ENCODE measurements at places on chromosomes 2 and 18. TPM values are rescaled to one million over a fixed set of nuclear protein-coding genes. Genes with fewer than 3 reads are reported as not detected.

Gene RBMS1
- total RNA-seq: 128 TPM

- DNase-seq: no peak
Measured at GRCh38 chr2:59288771-59289170, 1047.6 kb upstream of the FANCL start.

- peak; percentile 85 for DNase-seq
Measured at GRCh38 chr2:232521959-232522622, 1.9 kb downstream of the PRSS56 start.

Gene SERPINB4
- total RNA-seq: not detected

Gene MALL
- 5.4 TPM for total RNA-seq

Gene MORN2
- total RNA-seq: 9.2 TPM

GRCh38 chr18:56727399-56727798 is 76.2 kb downstream of the WDR7 start:
- DNase-seq: no peak

GRCh38 chr2:134522496-134523455 is 196.0 kb downstream of the TMEM163 start:
- DNase-seq: no peak

- DNase-seq: no peak
Measured at GRCh38 chr2:45585267-45585861, 25.7 kb downstream of the SRBD1 start.

DNA sequence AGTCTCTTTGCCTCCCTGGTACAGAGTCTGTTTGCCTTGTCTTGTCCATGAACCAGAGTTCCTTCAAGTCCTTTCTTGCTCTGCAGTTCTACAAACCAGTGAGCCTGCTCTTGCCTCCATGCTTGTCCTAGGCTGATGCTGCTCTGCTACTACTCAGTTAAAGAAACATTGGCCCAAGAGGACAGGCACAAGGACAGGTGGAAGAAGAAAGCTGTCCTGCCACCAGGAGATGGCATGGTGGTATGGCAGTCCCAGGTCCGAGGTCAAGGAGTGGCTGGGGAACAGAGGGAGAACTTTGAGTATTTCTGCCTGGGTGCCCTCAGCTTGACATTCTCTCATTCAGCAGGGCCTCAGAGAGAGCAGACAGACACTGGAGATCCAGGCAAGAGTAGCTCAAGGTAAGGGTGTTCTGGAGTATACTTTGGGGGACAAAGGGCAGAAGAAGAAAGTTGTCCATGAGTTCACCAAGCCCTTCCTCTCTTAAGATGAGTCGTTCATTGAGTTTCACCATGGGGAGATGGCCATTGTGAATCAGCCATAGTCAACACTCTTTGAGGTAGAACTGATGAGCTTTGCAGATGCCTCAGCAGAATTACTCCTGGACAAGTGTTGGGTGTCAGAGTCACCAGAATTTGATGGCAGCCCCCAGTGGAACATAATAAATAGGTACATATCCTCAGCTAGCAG is 20.4 kb downstream of the TTC32 start:
- DNase-seq: no peak

DNA sequence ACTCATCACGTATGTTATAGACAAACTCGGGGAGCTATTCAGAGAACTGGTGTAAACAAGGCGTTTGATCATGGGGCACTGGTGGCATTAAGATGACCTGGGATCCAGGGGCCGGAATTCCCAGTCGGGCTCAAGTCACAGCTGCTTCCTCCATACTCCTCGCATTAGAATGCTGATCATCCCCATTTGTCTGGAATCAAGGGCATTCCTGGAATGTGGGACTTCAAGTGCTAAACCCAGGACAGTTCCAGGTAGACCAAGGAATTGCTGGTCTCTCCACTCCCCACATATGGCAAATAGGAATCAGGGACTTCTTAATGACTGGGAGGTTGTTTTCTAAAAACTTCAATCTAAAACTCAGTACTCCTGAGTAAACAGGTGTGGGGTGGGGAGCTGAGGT is 355.7 kb upstream of the RAB6C start:
- no peak for DNase-seq

Gene ABCB6
- 28.1 TPM for total RNA-seq

GRCh38 chr2:231926761-231927565 is 767 bp upstream of the NPPC start:
- DNase-seq: no peak

Gene RBM43
- total RNA-seq: 7.1 TPM

DNA sequence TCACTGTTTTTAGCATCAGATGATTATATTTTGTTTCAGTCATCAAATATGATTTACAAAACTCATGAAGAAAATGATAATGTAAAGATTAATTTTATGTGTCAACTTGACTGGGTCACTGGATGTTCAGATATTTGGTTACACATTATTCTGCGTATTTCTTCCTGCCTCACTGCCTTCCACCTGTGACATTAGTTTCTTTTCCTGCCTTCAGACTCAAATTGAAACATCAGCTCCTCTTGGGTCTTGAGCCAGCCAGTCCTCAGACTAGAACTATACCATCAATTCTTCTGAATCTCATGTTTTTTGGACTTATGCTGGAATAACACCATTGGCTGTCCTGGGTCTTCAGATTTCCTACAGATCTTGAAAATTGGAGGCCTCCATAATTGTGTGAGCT is 96.7 kb downstream of the ZNF385B start:
- no peak for DNase-seq

DNA sequence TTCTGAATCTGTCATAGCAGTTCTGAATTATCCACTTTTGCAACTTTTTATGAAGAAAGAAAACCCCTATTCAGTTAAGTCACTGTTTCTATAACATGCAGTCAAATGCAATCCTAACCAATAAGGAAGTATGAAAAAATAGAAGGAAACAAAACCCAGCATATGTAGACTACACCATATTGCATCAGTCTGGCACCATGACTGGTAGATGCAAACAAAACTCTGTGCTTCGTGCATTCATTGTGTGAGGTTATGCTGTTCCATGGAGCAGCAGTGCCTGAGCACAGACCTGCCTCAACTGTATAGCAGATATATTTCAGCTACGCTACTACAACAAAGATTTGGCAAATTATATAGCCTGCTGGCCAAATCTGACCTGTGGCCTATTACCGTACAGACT is 325.5 kb downstream of the LRP1B start:
- no peak for DNase-seq

Gene ZNF397
- total RNA-seq: 44.2 TPM

DNA sequence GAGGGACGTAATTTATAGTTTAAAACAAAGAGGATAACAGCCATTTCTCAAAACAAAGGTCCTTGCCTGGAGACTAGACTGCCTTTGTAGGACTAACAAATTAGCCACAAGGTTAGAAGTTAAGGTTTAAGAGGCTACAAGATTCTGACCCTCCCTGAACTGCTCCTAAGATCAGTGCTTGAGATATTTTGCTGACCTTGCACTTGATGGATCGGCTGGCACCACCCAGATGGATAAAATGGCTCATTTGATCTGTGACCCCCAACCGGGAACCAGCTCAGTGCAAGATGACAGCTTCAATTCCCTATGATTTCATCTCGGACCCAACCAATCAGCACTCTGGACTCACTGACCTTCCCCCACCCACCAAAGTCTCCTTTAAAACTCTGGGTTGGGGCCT is 3.7 kb upstream of the STARD7 start:
- DNase-seq: no peak

GRCh38 chr2:216775043-216775453 is 79.7 kb upstream of the IGFBP5 start:
- no peak for DNase-seq

GRCh38 chr2:148720501-148721001 is 76.0 kb downstream of the EPC2 start:
- DNase-seq: no peak

DNA sequence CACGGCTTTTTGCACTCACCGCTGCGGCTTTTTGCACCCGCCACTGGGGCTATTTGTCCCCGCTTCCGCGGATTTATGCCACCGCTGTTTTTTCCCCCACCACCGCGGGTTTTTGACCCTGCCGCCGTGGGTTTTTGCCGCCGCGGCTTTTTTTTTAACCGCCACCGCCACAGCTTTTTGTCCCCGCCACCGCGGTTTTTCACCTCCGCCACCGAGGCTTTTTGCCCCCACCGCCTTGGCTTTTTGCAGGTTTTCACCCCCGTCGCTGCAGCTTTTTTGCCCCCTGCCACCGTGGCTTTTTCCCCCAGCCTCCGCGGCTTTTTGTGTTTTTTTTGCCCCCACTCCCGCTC is 2796.7 kb upstream of the TEKT4 start:
- no peak for DNase-seq

Gene MARCHF7
- 133 TPM for total RNA-seq

Gene MAL
- not detected for total RNA-seq

DNA sequence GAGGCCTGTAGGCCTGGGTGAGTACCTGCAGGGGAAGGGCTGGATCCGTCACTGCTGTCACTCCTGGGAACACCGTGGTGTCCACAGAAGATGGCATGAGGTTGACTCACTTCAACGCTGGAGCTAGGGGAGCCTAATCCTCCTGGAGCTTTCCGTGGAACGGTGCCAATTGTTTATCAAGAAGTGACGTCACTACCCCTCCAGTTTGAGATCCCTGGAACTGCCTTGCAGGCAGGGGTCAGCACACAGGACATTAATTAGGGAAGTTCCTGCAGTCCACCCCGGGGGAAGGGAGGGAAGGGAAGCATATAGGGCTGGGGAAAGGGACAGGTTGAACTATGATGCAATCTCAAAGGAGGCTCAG is 408.6 kb downstream of the GALR1 start:
- no peak for DNase-seq

DNA sequence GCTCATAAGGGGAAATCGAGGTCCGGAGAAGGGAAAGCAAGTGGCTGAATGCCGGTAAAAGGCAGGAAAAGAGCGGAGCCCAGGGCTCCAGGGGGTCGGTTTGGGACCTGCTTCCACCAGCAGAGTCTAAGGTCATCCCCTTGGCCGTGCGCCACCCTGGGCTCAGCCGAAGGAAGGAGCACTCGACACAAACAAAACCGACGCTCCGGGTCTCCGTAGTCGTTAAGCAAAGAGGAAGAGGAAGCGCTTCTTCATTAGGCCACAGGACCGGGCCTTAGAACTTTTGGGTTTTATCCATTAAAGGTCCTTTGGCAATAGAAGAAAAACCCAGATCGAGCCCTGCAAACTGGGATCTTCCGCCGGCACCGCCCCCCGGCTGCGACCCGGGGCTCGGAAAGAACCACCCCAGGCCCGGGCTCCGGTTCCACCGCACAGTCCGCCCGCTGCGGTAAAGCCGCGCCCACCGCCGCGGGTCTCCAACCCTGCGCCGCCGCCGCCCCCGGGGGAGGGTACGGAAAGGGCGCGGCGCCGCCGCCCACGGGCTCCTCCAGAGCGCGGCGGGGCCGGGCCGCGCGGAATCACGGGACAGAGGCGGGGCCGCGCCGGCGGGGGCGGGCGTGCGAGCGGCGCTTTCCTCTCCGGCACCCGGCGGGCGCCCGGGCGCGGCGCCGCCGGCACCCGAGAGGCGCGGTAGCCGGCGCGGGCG is at the start of gene TTL:
TTL (plus strand) TSS at position 629 of the 706 bp plus-strand sequence. CDS start 189 bp downstream, outside the sequence.
- peak; percentile 79 for DNase-seq

GRCh38 chr2:62423235-62423634 is 82.8 kb downstream of the TMEM17 start:
- no peak for DNase-seq

- no peak for DNase-seq
Measured at GRCh38 chr2:96528700-96529375, 7.7 kb upstream of the ARID5A start.
